ENCODE measurements at places on chromosomes 4 and X.

- peak; percentile 35 for DNase-seq
Measured at GRCh38 chr4:143337600-143338287, 1.1 kb downstream of the GAB1 start.

GRCh38 chr4:87239821-87240220 lies 19.4 kb upstream of the KLHL8 start:
- no peak for DNase-seq

- no peak for DNase-seq
Measured at GRCh38 chr4:118772767-118773428, 63.0 kb downstream of the SEC24D start.

- no peak for DNase-seq
Measured at GRCh38 chr4:159673221-159673620, 570.3 kb downstream of the RAPGEF2 start.
